ENCODE measurements at places on chromosomes 12 and 14.
A peak's percentile ranks its signal among the peaks of the same experiment; 100 is the strongest.

DNA sequence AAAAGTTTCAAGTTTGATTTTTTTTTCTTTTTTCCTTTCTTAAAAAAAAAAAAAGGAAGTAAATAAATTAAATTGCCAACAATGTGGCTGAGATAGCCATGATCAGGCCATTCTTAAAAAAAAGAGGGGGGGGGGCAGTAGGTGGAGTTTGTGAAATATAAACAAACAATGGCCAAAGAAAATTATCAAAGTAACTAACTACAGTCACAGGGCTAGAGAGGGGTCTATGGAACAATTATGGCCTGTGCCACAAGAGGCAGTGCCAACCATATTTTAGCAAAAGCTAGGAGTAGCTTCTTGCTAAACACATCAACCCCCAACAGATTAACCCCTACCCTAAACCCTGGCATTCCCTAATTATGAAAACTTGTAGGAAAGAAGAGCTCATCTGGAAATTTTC lies 16.2 kb upstream of the SMARCC2 start:
- no peak for DNase-seq

DNA sequence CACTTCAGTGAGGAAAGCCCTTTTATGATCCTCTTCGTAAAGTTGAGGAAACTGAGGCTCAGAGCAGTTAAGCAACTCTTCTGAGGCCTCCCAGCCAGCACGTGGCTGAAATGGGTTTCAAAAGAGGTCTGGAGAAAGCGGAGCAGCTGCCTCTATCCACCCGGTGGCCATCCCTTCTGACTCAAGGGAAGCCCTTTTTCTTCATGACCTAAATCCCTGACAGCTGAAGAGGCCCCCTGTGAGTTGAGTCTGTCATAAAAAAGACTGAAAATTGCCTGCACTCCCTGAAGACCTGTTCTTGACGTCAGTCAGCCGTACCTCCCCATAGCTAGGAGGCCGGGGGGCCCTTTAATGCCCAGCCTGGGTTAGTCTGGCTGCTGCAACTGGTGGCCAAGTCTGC lies 10.7 kb downstream of the CMKLR1 start:
- no peak for DNase-seq

DNA sequence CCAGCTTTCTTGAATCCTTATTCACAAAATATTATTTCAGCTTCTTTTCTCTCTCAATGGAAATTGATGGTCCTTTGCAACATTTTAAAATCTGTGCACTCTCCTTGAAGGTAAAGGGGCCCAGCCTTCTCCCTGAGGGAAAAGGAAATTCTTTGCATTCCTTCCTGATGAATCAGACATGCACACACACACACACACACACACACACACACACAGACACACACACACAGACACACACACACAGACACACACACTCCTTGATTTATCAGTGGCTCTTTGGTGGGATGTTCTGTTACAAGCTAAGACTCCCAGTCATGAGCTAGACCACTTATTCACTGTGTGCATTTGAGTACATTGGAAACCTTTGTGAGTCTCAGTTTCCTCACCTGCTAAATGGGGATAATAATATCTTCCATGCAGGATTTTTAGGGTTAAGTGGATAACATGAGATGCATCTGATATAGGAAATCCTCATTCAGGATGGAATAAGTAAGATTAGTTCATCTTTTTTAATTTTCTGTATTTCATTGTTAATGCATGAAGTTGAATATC lies 45.1 kb upstream of the HMGA2 start:
- DNase-seq = no peak

DNA sequence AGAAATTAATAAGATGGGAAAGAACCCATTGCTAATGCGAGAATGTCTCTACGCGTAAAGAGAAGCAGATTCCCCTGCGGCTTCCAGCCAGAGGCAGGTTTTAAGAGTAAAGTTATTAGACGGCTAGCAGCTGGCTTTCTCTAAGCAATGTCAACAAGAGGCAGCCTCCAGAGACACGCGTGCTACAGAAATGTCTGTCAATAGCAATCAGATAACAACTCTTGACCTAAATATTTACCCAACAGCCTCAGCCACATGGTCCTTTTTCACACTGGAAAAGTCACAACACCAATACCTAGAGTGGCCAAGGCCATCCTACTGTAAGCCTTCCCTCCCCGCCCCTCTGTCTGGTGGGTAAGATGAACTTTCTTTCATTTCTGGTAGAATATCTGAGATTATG lies 146.0 kb upstream of the SFSWAP start:
- no peak for DNase-seq

- DNase-seq = no peak
Measured at GRCh38 chr14:96267336-96267735, 11.3 kb downstream of the BDKRB1 start.

DNA sequence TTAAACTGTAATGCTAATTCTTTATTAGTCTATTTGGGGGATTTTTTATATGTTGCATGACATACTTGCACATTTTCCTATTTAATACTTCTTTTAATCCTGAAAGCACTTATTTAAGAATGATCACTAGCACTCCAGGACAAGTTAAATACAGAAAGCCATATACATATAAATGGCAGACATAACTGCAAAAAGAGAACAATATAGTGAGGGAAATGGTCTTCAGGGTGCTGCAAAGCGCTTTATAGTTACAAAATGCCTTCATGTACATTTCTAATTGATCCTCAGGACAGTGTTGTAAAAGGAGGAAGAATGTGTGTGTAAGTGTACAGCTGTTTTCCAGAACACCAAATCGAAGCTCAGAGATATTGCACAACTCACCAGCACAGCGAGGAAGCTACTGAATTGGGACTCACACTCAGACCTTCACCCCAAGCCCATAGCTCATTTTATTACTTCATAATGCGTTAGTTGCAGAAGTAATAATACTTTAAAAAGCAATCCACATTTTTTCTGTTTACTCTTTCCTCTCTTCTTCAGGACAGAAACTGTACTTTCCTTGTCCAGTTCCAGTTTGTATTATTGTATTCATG lies 428.2 kb downstream of the RAD51B start:
- DNase-seq = no peak

DNA sequence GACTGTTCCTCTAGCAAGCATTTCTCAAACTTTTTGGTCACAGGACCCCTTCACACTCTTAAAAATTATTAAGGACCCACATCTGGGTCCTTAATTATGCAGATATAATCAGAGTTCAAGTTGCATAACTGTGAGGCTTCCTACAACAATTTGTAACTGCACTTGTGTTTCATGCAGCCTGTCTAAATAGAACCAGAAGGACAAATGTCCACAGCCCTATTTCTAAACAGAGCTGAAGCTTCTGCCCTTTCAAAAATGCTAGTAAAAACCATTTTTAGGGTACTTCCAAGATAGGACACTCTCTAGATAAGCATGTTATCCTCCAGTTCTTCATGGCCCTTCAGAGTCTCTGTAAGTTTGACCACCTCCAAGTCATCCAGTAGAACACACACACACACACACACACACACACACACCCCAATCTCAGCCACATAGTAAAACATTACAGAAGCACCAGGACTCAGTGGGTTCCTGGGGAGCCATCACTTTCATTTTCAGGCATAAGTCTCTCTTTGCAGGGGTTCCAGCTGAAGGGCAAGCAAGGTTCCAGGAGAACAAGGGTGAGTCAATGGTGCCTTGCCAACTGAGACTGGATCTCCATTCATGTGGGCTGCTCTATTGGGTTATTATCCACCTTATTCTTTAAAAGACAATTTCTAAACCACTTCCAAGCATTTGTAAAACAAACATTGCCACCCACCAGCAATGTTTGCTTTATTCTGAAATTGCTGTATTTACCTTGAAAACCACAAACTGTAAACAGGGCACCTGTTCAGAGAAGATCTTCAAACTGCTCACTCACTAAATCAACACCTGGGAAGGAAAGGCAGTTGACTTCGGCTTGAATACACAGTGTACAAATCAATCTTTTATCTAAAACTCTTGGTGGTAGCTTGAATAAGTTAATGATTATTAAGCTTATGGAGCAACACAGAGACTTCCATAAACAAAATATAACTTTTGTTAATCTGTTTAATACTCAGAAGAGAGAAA lies 64.1 kb downstream of the ITPR2 start:
- no peak for DNase-seq

GRCh38 chr14:103856105-103856504 lies 8.7 kb upstream of the PPP1R13B start:
- DNase-seq = no peak

DNA sequence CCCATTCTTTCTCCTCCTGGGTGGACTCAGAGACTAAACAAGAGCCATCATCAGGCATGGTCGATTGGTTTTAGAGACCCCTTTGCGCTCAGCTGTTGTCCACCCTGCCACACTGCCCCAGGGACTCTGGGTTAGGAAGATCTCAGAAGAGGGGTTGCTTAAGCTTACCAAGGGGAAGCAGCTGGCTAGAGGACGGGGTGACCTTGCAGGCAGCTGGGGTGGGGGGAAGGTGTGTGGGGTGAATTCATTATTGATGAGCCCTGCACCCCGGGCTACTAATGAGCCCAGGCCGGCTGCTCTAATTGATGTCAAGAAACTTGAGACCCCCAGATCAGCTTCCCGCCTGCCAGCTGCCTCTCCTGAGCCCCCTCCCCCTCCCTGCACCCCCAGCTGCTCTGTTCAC lies 8.7 kb upstream of the ZNF385A start:
- peak; percentile 11 for DNase-seq

GRCh38 chr12:96321941-96322340 lies 78.3 kb downstream of the CDK17 start:
- DNase-seq = no peak

DNA sequence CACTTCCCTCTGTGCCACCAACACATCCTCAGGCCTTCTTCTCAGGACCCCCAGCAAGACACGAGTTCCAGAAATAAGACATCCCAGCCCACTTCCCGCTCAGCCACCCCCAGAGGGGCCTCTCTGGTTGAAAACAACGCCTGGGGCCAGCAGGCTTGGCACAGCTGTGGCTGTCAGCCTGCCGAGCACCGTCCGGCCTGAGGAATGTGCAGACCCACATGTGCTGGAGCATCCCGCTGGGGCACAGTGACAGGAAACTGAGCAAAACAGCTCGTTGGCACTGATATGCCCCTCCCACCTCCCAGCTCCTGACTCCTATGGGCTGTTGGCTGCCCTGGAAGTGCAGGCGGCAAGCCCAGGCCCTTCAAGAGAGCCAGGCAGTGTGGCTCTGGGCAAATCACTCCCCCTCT lies 1.4 kb downstream of the SYNE3 start:
- DNase-seq = no peak

GRCh38 chr12:47686645-47687240 lies 19.1 kb downstream of the RPAP3 start:
- DNase-seq = no peak

- no peak for DNase-seq
Measured at GRCh38 chr12:124008595-124008994, 35.6 kb downstream of the ZNF664 start.

- DNase-seq = no peak
Measured at GRCh38 chr12:25423355-25424050, 129.6 kb downstream of the LMNTD1 start.

GRCh38 chr12:101743724-101744472 lies 4.6 kb upstream of the SYCP3 start:
- no peak for DNase-seq

DNA sequence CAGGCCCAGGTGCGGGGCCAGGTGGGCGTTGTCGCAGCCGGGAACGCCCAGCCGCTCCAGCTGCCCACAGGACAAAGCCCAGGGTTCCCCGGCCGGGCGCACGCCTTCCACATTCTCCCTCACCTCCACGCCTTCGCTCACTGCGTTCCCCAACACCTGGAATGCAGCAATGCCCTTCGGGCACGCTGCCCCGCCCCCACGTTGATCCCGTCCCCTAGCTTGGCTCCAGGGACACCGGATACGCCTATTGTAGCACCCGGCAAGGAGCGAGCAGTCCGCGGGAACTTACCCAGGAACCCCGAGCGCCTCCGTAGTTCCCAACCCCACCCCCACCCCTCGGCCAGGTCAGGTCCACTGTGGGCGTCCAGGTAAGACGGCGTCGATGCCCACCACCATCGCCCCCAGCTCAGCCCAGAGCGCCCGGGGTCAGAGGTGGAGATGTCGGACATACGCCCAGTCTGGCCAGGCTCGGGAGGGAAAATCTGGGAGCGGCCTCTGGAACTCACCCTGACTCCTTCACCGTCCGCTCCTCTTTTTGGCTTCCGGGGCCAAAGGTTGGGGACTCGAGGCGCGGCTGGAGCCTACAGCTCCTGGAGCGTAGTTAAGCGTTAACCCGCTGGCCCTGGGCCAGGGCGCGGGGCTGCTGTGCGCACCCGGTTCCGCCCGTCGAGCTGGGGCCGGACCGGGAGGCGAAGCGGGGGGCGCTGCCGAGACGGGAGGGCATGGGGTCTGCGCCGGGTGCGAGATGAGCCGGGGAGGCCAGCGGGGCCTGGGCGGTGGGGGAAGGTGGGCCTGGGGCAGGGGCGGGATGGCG lies 594 bp upstream of the CEP170B start:
- DNase-seq = no peak

- DNase-seq = peak; percentile 48
Measured at GRCh38 chr12:753611-754472, 1.5 kb downstream of the WNK1 start.

- DNase-seq = no peak
Measured at GRCh38 chr12:64792128-64792527, 32.3 kb upstream of the TBC1D30 start.

DNA sequence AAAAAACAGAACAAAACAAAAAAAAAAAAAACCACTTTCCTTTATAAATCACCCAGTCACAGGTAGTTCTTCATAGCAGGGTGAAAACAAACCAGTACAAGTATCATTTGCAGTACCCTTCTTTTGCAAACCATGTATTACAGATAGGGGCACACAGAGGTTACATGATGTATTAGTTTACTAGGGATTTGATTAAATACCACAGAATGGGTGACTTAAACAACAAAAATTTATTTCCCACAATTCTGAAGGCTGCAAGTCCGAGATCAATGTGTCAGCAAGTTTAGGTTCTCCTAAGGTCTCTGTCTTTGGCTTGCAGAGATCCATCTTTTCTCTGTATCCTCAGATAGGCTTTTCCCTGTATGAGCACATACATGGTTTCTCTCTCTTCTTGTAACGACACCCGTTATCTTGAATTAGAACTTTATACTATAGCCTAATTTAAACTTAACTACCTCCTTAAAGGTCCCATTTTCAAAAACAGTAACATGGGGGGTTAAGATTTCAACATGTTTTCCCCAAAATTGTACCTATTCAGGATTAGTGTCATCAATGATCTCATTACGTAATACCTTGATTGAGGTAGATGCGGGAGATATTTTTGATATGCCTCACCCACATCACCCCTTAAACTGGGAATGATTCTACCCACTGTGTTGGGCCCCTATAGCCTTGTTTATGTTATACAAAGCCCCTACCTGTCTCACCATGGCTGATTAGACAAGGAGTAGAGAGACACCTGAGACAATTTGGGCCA lies 3.5 kb upstream of the CEP128 start:
- DNase-seq = no peak

GRCh38 chr14:99728981-99729451 lies 44.9 kb downstream of the CYP46A1 start:
- DNase-seq = no peak

DNA sequence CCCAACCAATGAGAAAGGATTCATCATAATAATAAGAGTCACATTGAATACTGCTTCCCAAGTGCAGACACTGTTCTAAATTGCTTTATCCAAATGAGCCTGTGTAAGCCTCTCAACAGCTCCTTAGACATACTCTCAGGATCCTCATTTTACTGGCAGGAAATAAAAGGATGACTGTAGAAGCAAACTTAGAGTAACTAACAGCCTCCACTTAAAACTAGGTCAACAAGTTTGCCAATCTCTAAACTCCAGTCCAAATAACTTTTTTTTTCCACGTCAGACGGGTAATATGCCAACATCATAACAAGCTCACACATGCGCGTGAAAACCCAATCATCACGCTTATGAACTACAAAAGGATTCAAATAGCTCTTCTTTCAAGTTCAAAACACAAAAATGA lies 15.3 kb upstream of the DPF3 start:
- DNase-seq = no peak
